Tongue (tissue), 3 donors: ENCODE measurements at places on chromosomes 7 and 10. TPM values are rescaled to one million over a fixed set of nuclear protein-coding genes. Genes with fewer than 3 reads are reported as not detected.

The INA gene
- 1.0 TPM for total RNA-seq

The EBLN1 gene
- not detected for total RNA-seq

The CALCR gene
- total RNA-seq: 7.0 TPM

The GPC2 gene
- 5.7 TPM for total RNA-seq

The WIPF3 gene
- total RNA-seq: 3.4 TPM

The LLCFC1 gene
- total RNA-seq: not detected

The DPP6 gene
- 5.1 TPM for total RNA-seq

The CCL24 gene
- not detected for total RNA-seq

The CYP2E1 gene
- 0.31 TPM for total RNA-seq
